ENCODE measurements at places on chromosomes 1 and 21.

- no peak for DNase-seq
Measured at GRCh38 chr1:43152866-43153265, 19.2 kb downstream of the EBNA1BP2 start.

- no peak for DNase-seq
Measured at GRCh38 chr1:36326499-36326898, 3.1 kb upstream of the EVA1B start.

- no peak for DNase-seq
Measured at GRCh38 chr21:42654179-42654912, 925 bp downstream of the PDE9A start.

DNA sequence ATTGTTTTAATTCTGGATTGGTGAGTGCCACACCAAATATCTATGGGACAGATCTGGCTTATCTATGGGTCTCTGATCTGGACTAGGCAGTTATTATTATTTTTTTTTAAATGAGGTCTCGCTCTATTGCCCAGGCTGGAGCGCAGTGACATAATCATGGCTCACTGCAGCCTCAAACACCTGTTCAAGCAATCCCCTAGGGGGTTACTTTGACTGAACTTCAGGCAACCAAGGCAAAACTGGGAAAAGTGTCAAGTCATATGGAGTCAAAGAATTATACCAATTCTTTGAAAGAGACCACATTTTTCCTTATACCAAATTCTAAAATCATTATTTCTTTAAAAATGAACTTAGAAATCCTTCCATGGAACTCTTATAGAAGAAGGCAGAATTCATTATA is 129.1 kb upstream of the HOOK1 start:
- DNase-seq, result no peak

- DNase-seq, result no peak
Measured at GRCh38 chr1:77680173-77680572, 2.3 kb downstream of the ZZZ3 start.

DNA sequence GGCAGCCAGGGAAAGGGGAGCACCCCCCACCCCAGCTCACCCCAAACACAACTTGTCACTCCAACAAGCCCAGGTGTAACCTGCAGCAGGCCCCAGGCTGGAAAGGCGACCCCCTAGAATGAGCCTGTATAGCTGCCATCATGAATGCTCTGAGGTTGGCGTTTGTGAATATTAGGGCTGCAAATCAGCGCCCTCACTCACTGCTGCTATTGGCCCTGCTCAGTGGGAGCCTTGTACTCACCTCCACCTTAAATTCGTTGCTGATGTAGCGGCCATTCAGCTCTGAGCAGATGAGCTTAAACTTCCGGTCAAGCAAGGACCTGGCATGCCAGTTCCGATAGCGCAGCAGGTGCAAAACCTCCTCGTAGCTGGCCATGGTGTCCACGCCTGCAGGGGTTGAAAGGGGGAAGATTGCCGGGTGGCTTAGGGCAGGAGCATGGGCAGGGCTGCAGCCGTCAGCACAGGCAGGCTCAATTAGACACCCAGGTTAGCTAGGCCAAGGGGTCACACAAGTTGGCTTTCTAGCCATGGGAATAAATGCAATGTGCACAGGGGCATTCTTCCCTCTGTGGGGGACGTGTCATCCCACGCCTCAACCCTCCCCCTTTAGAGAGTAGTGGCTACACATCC is 81.7 kb downstream of the PIK3CD start:
- no peak for DNase-seq

DNA sequence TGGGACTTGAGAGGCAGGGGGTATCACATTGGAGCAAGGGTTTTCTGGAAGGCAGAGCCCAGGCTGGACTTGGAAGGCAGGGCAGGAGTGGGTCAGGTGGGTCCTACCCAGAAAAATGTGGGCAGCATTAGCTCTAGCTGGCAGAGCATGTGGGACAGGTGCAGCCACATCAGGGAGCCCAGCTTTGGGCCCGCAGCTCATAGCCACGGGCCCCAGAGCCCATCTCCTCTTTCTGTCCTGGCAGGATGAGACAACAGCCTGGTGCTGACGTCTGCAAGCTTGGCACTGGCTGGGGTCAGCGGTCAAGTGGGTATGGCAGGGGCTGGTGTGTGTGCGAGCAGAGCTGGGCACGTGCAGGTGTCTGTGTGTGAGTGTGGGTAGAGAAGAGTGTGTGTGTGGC is 154.7 kb downstream of the GRIK3 start:
- DNase-seq, result no peak

DNA sequence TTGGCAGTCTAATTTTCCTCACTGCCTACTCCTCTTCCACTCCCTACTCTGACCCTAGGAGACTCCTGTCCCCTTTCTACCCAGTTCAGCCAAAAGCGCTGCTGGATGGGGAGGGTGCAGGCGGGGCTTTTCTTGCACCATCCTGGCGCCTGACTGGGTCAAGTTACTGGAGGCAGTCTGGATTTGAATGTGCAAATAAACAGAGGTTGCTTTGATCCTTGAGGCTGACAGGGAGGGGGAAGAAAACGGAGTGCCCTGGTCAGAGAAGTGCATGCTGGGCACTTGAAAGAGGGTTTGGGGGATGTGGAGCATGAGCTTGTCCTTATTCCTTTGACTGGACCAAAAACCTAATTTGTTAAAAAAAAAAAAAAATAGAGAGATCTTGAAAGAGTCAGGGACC is 76.8 kb upstream of the SOX13 start:
- no peak for DNase-seq

DNA sequence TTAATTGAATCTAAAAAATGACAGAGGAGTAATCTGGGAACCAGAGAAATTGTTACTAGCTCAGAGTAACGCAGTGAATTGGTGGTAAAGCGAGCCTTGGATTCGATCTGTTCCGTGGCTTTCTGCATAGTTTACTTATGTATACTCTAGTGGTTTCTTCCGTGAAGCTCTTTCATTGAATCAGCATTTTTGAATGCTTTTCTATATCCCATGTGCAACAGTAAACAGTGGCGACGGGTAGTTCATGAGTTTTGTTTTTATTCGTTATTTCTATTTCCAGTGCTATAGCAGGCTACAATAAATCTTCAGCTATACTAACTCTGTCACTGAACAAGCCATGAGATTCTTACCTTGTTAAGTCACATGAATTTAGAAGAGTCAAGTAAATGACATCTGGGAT is 14.5 kb upstream of the MAP3K7CL start:
- no peak for DNase-seq

- DNase-seq, result no peak
Measured at GRCh38 chr1:115428256-115428655, 90.2 kb upstream of the NGF start.

All from AG08395 (cell line).